ENCODE measurements at places on chromosomes 7 and 10.

DNA sequence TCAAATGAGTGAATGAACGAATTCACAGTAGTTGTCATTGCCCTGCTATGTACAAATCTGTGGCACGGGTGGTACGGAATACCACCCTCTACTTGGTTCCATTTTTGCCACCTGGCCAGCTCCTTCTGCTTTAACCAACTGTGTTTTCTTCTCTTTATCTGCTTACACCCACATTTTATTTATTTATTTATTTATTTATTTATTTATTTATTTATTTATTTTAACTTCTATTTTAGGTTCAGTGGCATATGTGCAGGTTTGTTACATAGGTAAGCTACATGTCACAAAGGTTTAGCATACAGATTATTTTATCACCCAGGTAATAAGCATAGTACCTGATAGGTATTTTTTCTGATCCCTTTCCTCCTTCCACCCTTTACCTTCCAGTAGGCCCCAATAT is 42.2 kb upstream of the CAPZA2 start:
- no peak for DNase-seq

DNA sequence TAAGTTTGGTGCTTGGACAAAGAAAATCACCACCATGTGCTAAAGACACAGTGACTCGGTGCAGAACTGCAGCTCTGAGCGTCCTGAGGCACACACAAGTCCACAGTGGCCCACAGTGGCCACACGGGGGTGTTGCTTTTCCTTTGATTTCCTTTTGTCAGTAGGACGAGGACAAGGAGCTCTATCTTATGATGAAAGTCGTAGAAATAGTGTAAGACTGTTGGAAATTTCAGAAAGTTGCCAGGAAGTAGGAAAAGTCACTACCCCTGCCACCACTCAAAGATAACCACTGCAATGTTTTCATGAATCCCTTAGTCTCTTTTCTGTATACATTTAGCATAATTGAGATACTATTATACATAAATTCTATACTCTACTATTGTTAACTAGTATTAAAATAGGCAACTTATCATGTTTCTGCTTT is 146.0 kb downstream of the TNS3 start:
- peak; percentile 35 for DNase-seq

GRCh38 chr10:73850863-73851461 is 23.4 kb downstream of the CAMK2G start:
- DNase-seq = no peak

DNA sequence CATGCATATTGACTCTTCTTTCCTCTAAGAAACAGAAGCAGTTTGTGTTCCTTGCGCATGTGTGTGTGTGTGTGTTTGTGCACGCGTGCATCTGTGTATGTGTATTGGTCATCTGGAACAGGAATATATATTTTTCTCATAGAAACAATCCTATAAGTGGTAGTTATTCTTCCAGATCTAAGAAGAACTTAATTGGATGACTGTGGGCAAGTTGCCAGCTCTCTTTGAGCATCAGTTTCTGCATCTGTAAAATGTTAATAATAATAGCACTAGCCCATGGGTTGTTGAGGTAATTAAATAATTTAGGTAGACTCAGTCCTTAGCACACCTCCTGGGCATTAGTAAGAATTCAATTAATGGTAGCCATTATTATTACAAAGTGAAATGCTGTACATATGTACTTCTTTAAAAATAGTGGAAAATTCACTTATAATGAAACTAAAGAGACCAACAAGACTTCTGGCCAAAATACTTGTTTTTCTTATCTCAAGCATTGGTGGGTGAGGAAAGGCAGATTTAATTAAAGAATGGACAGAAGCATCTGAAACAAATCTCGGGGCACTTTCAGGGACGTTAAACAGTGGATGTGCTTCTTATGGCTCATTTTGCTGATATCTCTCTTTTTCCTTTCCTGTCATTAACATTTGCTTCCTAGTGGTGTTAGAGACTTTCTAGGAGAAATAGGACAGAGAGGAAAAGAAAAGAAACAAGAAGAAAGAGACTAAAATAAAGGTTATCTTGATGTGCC is 124.9 kb upstream of the HABP2 start:
- no peak for DNase-seq

DNA sequence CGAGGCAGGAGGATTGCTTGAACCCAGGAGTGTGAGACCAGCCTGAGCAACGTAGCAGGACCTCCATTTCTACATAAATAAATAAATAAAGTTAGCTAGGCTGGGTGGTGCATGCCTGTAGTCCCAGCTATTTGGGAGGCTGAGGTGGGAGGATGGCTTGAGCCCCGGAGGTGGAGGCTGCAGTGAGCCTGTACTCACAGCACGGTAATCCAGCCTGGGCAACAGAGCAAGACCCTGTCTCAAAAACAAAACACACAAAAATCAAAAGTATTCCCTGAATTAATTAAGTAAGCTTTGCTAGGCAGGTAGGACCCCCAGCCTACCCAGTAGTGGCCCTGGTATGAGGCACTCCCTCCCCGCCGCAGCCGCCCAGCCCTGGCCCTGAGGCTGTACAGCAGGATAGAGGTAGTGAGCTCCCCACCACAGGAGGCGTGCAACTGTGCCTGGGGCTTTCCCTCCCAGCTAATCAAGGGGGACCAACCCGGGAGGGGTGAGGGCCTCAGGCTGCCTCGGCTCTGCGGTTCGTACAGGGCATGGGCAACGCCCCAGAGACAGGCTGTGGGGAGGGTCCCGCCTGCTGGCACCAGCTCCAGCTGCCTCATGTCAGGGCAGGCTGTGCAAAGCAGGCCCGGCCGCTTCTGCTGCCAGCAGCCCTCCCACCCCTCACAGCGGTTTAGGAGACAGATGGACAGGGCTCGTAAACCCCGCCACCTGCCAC is 1.0 kb upstream of the CYP2W1 start:
- no peak for DNase-seq

- peak; percentile 66 for DNase-seq
Measured at GRCh38 chr7:33062023-33062781, at the start of gene NT5C3A. Gene NT5C3A (minus strand): TSS chr7:33062776. CDS start chr7:33062705, 71 bp downstream.

DNA sequence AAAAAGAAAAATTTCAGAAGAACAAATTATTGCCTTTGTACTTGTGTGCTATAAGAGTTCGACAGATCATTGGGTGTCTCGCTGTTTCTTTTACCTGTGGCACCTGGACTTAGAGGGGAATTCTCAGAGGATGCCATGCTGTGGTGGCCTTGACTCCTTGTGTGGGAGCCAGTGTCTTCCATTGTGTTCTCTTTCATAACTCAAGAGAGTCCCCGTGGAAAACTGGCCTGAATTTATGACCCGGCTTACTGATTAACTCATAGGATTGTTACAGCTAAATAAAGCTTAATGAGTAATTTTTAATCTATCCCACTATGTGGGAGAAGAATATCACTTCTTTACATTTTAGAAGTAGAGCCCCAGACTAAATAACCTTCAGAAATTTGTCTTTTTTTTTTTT is 54.5 kb downstream of the UBE3C start:
- no peak for DNase-seq

- peak; percentile 52 for DNase-seq
Measured at GRCh38 chr7:74294191-74294998, 5.2 kb downstream of the CLIP2 start.

GRCh38 chr10:77310288-77310840 is 327.2 kb downstream of the KCNMA1 start:
- DNase-seq = no peak

DNA sequence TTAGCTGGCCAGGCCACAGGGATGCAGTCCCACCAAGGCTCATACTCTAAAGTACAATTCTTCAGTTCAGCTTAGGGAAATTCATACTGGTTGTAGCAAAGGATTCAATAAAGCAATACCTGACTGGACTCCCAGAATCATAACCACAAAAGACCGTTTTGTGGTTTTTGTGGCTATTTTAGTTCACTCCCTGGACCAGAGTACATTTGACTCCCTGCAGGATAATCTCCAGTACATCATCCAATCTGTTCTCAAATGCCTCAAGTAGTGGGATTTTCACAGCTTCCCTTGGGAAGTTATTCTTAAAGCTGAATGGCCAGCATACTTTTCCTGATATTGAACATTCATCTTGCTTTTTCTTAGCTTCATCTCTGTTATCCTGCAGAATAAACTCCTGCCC is 29.3 kb upstream of the YAE1 start:
- no peak for DNase-seq

GRCh38 chr7:28725911-28726310 is 232.2 kb downstream of the TRIL start:
- DNase-seq = no peak

GRCh38 chr10:6928586-6928985 is 348.5 kb upstream of the PRKCQ start:
- no peak for DNase-seq

DNA sequence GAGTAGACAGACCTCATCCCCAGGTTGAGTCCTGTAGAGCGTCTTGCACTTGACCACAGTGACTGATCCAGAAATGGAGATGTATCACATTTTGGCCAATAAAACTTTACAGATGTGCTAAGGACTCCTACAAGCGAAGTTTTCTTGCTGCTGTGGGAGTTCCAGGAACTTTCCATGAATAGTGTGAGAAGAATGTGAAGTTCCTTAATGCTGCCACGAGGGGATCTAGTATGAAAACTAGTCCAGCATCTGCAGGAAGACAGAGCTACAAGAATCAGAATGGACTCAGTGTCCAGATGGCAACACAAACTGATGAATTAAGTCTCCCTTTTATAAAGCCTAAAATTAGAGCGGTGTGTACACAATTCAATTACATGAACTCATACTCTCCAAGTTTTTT is 14.8 kb upstream of the LSM8 start:
- no peak for DNase-seq

DNA sequence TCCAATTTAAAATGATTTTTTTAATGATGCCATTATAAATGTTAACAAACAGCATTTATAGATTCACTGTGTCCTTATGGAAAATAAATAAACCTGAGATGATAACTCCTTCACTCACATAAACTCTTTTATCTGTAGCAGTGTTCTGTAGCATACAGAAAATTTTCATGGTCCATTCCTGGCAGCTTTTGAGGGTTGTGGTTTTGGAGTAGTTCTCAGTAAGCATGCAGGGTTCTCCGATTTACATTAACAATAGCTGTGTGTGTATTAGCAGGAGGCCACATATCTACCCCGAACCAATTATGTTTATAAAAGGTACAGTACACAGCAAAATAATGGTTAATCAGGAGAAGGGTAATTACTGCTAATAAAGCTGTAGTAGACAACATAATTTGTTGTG is 162.7 kb downstream of the CDCA7L start:
- DNase-seq = no peak

- no peak for DNase-seq
Measured at GRCh38 chr7:130070861-130071622, 708 bp downstream of the KLHDC10 start.

- DNase-seq = no peak
Measured at GRCh38 chr10:73998623-73998928, 660 bp downstream of the VCL start.

DNA sequence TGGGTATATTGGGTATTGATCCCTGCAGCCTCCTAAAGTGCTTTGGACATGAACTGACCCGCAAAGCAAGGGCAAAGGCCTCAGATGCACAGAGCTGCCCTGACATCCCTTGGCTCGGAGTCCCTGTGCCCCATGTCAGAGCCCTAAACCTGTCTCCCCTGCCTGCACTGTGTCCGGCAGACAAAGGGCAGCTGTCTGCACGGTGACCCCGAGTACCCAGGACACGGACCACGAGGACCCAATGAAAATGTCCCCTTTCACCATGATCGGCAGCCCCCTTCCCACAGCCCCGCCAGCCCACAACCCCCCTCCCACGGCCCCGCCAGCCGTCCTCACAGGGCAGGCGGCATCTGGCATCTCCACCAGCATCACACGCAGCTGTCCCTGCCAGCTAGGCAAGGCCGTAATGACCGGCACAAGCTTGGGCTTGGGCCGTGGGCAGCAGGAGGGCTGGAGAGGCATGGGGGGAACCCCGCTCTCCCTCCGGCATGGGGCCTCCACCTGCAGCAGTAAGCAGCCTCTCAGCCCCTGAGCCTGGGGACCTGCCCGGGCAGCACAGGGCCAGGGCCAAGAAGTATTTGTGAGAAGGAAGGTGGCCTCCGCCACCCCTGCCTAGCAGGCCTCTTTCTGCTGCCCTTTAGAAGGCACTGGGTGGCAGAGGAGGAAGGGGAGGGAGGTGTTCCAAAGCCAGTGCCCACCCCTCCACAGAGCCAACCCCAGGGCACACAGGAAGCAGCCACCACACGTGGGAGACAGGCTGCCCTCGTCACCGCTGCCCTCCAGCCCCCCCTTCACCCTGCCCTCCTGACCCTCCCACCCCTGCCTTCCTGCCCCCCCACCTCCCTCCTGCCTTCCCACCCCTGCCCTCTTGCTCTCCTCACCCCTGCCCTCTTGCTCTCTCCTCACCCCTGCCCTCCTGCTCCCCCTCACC is 10.1 kb downstream of the NUDT1 start:
- peak; percentile 10 for DNase-seq

GRCh38 chr10:87593702-87594101 is 66.0 kb upstream of the PAPSS2 start:
- DNase-seq = no peak

Measured in NCI-H1092 (cell line).